ENCODE measurements at places on chromosomes 11 and 22.

- no peak for DNase-seq
Observed at GRCh38 chr11:24093375-24093774, 403.5 kb upstream of the LUZP2 start.

GRCh38 chr22:27725661-27726060 is 75.9 kb downstream of the MN1 start:
- no peak for DNase-seq

DNA sequence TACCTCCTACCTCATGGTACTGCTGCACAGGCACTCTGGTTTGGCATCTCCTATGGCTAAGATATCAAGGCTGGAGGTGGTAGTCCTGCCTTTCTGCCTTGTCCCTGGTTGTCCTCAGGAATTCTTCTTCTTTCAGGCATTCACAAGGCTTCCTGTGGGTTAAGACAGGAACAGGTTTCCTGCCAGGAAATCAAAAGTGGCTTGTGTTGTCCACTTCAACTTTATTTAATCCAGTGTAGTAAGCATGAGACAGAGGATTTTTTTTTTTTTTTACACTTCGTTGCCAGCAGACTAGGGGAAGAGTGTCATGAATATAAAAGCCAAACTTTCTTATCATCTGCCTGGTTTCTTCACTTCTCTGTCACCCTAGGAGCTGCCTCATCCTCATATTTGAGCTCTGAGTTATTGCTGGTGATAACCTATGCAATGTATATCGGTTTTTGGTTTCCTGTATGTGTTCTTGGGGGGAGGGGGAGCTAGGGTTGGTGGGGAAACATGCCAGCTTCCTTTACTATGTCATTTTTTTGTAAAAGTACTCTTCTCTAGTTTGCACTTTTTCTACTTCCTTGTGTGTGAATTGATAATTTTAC is 50.2 kb downstream of the XKR3 start:
- DNase-seq = no peak

GRCh38 chr11:98771791-98772190 is 249.0 kb upstream of the CNTN5 start:
- DNase-seq = no peak

GRCh38 chr11:106263527-106263926 is 186.1 kb downstream of the AASDHPPT start:
- no peak for DNase-seq

- DNase-seq = no peak
Observed at GRCh38 chr22:24517446-24517845, 22.3 kb downstream of the UPB1 start.

DNA sequence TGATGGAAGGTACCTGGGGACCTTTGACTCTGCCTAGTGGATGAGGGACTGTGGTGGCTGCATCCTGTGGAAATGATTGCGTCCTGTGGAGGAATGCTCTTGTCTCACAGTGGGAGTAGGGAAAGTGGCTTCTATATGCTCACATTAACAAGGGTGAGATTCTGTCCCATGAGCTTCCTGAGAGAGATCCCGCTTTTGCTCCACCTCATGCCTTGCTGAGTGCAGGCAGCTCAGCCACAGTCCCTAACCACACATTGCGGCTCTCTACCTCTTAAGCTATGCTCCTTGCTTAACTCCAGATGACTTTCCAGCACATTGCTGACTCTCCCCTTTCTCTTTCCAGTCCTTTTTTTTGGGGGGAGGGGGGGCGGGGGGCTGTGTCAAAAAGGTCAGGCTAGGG is 45.0 kb downstream of the TEAD1 start:
- DNase-seq = no peak

GRCh38 chr11:38972220-38972619 is 2374.2 kb upstream of the RAG2 start:
- no peak for DNase-seq
